ENCODE measurements at places on chromosomes 13 and 19.
A peak's percentile ranks its signal among the peaks of the same experiment; 100 is the strongest.

- DNase-seq = no peak
Observed at GRCh38 chr19:35363711-35364425, 5.6 kb downstream of the FFAR3 start.

GRCh38 chr13:98508685-98509084, 68.2 kb downstream of the STK24 start:
- no peak for DNase-seq

GRCh38 chr13:98591721-98592361, 14.9 kb upstream of the STK24 start:
- no peak for DNase-seq

DNA sequence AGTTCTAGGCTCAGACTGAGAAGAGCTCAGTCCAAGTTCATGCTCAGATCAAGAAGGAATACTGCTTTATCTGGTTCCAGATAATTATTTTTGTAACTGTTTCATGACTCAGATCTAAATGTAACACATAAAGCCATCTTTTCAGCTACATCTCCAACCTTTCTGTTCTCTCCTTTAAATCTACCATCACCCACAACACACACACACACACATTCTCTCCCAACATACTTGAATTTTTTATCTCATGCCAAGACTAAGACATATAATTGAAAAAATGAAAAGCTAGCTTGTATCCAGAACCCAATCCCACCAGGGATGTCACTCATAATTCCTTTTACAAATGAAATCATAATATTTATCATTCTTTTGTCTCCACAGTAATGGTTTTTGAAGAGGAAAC, 7.6 kb downstream of the KATNAL1 start:
- DNase-seq = no peak

DNA sequence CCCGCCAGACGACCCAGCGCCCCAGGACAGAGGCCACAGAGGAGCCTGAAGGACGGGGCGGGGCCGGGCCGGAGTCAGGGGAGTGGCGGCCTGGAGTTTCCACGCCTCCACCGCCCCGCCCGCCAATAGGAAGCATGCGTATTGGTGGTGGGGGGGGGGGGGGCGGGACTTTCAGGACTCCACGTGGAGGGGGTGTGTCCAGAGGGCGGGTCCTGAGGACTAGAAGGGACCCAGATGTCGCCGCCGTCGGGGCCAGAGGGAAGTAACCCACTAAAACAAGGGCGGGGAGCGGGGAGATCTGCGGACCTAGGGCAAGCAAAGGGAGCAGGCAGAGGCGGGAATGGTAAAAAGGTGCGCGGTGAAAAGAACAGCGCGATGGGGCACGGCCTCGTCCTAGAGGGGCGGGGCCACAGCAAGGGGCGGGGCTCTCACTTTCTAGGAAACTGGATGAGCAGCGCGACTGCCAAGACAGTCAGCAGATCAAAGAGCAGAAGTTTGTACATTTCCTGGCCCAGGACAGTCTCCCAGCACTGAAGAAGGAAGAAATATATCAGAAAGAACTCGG, 2.8 kb upstream of the LENG1 start:
- peak; percentile 91 for DNase-seq

DNA sequence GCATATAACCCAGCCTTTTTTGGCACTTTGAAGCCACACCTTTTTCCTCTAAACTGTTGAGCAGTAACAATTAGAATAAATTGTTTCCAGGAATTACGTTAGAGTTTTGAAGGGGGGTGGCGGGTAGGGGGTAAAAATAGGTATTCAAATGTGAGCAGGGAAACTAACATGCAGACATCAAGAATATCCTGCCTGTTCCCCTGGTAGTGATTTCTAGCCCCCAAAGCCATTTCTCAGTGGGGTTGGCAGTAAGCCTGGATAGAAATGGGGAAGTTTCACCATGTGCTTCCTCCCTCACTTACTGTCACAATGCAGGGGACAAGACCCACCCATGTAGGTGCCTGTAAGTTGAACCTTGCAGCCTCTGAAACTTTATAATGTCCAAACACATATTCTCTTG, 3.8 kb downstream of the DOCK9 start:
- peak; percentile 24 for DNase-seq

DNA sequence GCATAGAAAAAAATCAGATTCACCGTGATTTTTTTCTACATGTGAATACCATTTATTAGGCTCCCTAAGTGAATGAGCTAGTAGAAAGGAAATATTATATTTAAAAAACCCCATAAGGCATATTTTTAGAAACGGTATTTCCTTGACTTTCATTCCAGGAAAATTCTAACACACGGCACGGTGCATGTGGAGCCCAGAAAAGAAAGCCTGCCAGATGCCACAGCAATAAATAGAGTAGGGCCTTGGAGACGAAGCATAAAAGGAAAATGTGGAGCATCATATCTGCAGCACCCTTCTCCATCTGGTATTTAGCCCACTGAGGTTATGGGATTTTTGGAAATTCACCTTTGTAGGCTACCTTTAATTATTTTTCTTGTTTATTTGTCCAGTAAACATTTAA, 314.4 kb downstream of the ENOX1 start:
- no peak for DNase-seq

- peak; percentile 41 for DNase-seq
Observed at GRCh38 chr19:44576843-44577565, 36.4 kb upstream of the IGSF23 start.

- DNase-seq = no peak
Observed at GRCh38 chr13:70788074-70788473, 679.8 kb upstream of the KLHL1 start.

- peak; percentile 89 for DNase-seq
Observed at GRCh38 chr13:41004875-41005693, 14.0 kb downstream of the ELF1 start.

DNA sequence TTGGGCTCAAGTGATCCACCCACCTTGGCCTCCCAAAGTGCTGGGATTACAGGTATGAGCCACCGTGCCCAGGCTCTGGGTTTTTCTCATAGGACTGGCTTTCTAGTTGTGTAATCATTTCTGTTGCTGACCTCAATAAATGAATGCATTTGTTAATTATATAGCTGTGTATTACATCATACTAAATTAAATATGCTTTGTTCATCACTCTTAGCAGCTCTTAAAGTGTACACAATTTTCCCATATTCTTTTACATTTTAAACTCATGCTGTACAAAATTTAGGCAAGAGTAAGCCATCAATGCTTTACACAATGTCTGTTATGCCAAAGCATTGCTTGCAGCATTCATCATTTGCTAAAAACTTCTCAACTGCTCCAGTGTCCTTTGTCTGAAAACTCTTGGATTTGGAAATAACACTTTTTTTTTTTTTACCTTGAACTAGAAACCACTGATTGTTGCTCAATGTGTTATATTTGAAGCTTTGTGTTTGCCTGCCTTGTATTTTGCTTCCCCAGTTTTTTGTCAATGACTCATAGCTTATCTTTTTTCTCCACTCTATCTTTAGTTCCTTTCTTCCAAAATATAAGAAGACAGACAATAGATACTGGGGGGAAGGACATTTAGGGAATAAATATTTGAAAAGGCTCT, 31.4 kb downstream of the CCDC122 start:
- DNase-seq = no peak

GRCh38 chr13:38024431-38024830, 154.9 kb upstream of the TRPC4 start:
- DNase-seq = no peak

DNA sequence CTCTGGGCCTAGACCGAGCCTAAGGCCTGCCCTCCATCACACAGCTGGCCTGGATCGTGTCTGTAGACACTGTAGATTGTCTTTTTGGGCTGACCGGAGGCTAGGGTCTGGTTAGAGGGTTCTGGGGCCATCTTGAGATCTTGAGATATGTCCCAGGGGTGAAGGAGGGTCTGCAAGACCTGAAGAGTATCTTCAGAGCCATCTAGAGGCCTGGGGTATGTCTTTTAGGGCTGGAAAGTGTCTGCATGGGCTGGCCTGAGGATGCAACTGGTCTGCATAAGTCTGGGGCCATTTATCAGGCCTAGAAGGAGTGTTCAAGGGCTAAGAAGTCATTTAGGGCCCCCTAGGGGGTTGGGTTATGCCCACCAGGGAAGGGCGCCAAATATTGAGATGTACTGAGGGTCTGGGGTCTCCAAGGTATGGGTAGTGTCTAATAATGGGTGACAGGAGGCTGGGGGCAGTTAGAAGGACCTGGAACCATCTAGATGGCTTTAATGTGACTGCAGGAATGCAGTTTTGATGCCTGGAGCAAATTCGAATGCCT, 555 bp downstream of the SCAF1 start:
- peak; percentile 57 for DNase-seq

All from OCI-LY7 (cell line).